Fibroblast of upper back skin (primary cell): ENCODE measurements at places on chromosomes 4 and X.

GRCh38 chrX:9464435-9465371 lies at the start of gene TBL1X:
Gene TBL1X, plus strand, starts transcription at chrX:9465058. Its CDS starts 188,529 bp downstream, at chrX:9653587.
- DNase-seq = peak; percentile 55

- peak; percentile 87 for DNase-seq
Measured at GRCh38 chr4:169159624-169160171, 111.1 kb downstream of the SH3RF1 start.

GRCh38 chr4:128715616-128716015 lies 93.9 kb upstream of the JADE1 start:
- DNase-seq = peak; percentile 73

DNA sequence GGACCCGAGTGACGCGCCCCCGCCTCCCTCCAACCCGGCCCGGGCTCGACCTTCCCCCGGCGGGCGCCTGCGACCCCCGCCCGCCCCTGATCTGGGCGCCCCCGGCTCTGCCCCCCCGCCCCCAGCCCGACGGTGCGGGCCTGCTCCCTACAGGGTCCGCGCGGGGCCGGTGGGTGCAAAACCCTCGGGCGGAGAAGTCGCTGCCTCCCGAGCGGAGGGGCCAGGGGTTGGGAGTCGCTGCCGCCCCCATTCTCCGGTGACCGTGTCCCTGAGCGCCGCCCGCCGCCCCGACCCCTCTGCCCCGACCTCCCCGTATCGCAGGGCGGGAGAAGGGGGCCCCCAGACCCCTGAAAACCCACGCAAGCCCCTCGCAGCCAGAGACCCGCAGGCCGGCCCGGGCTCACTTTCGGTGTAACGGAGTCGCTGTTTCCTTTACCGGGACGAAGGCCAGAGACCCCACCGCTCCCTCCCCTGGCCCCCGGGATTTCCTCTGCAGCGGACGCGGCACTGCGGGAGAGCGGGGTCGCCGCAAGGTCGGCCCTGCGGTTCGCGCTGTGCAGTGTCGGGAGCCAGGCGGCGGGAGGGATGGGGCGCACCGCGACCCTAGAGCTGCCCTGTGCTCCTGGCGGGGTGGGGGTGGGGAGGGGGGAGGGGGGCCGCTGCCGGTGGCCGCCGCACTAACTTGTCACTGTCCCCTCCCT lies 729 bp upstream of the CPLX1 start:
- DNase-seq = no peak

DNA sequence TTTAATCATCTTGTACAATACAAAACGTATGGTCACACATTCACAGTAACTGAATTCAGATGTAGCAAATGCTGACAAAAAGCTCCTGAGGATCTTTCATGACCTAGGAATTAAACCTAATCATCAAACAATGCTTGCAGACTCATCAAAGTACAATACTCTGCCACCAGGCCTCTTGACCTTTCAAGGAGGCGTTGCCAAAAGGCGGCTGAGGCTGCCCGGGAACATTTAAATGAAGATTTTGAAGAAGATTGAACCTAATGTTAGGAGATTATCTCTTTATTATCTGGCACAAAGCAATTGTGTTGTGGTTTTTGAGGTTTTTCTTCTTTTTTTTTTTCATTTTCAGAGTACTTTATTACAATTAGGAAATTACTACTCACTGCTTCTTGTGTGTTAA lies 340.5 kb downstream of the GALNTL6 start:
- no peak for DNase-seq

GRCh38 chrX:68532831-68533533 lies 34.1 kb downstream of the YIPF6 start:
- DNase-seq = peak; percentile 6

GRCh38 chrX:93874554-93874953 lies 200.5 kb downstream of the FAM133A start:
- no peak for DNase-seq

- DNase-seq = peak; percentile 29
Measured at GRCh38 chr4:70945452-70946055, 43.4 kb downstream of the MOB1B start.

DNA sequence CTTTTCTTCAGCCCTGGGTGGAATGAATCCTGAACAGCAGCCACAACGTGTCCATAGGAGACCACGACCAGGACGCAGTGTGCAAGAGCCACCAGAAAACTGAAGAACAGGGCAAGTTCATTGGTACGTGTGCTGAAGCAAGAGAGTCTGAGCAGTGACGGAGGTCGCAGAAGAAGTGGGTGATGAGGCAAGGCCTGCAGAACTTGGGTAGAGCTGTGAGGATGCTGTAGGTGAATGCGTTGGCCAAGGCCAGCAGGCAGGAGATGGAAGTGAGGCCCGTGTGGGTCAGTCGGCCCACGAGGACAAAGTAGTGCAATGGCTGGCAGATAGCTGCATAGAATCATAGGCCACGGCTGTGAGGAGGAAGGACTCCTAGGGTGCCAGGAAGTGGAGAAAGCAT lies 5.6 kb upstream of the CTAG2 start:
- no peak for DNase-seq

DNA sequence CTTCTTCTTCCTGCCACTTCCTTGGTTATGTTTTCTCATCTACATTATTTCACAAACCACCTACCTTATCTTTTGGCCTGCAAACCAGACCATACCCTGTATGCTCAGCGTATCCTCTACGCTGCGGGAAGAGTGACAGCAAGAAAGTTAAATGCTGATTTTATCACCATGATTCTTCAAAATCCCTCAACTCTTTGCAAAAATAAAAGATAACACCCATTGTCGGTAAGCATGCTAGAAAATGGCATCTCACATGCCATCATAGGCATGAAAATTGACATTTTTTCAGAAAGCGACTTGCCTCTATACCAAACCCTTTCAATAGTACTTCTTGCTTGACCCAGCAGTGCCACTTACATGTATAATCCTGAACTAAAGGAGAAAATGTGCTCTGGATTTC lies 102.0 kb downstream of the HPGD start:
- DNase-seq = no peak

DNA sequence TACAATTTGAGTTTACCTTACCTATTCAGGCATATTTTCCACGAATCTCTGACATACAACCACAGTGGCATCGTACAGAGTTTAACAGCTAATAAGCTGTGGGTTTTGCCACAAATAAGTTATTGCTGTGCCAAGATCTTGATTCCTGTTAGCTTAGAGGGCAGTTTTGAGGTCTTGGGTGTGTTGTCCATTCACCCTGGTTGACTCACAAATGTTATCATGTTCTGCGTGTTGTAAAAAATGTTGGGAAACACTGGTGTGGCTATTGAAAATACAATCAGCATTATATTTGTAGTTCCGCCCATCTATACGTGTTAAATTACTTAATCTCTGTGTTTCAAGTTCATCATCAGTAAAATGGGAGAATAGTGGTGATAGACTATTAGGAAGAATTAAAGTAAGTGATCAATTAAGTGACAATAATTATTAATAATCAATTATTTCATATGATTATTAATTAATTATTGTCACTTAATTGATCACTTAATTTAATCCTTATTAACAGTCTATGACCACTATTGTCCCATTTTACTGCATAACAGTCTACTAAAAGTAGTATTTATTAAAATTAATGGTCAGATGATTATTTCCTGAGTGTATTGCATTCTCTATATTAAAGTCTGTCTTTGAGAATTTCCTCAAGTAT lies 96.3 kb downstream of the TMA16 start:
- DNase-seq = no peak

GRCh38 chr4:140135529-140136088 lies 18.4 kb downstream of the MAML3 start:
- DNase-seq = peak; percentile 62

DNA sequence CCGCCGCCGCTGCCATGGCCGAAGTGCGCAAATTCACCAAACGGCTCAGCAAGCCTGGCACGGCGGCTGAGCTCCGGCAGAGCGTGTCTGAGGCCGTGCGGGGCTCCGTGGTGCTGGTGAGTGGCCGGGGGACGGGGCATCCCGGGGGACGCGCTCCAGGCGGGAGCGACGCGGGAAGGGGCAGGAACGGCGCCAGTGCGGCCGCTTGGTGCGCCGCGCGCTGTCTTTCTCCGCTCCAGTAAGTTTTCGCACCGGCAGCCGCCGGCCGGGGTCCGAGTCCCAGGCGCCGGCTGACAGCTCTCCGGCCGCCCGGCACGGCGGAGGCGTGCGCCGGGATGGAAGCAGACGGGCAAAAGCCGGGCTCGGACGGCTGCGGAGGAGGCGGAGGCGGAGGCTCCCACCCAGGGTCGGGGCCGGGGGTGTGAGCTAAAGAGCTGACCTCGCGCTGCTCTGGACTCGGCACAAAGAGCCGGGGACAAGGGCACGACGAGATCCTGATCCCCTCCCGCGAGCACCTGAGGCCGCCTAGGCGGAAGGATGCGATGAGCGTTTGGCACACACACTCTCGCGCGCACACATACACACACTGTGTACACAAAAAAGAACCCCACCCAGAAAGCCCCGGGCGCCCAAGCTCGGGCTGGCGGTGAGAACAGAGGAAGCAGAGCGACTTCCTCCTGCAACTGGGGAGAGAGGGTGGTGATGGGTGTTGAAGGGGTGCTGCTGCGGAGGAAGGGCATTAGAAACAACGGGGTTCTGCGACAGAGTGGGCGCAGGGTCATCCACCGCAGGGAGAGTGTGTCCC lies 545 bp downstream of the DOCK11 start:
- peak; percentile 19 for DNase-seq

- DNase-seq = no peak
Measured at GRCh38 chrX:122078079-122078478, 1030.7 kb downstream of the GLUD2 start.

GRCh38 chrX:13515211-13515930 lies 54.0 kb upstream of the EGFL6 start:
- peak; percentile 71 for DNase-seq

DNA sequence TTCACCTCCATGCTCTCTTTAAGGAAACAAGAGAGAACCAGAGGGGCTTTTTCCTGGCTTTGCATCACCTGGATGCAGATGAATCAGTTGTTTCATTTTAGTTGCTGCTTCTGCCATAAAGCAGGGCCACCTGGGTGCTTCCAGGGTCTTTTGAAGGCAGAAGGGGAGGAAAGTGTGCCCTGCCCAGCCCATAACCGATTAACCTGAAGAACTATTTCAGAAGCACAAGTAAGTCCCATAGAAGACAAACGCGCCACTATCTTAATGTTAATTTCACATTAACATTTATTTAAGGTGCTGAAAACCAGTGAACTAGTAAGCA lies 32.1 kb downstream of the IRF2 start:
- no peak for DNase-seq

DNA sequence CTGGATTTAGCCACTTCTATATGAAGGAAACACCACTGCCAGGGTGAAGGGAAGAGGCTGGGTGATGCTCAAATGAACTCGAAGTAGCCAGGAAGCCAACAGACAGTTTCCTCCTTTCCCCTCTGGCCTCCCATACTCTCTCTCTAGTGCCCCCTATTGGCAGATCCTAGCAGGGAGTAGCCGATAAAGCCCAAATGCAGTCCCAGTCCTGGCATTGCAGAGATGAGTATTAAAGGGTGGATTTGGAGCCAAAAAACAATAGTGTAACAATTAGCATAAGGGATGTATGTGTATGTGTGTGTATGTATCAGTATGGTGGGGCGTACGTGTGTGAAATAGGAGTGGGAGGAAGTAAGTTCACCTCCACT lies 213.8 kb upstream of the LDB2 start:
- DNase-seq = no peak

DNA sequence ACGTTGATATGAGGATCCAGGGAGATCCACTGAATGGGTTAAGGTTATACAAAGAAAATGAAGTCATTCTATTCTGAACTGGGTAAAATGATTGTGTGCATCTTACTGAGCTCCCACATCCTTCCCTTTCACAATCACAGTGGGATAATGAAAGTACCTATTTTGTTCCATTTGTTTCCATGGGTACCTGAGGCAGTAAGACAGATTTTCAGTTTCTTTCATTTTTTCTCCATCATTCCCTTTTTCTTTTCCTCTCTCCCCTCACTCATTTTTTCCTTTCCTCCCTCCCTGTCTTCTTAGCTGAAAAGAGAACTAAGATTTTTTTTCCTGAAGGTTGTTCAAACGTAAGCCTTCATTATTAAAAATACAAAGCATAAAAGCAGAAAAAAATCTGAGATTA lies 4.6 kb downstream of the GRIA2 start:
- no peak for DNase-seq

DNA sequence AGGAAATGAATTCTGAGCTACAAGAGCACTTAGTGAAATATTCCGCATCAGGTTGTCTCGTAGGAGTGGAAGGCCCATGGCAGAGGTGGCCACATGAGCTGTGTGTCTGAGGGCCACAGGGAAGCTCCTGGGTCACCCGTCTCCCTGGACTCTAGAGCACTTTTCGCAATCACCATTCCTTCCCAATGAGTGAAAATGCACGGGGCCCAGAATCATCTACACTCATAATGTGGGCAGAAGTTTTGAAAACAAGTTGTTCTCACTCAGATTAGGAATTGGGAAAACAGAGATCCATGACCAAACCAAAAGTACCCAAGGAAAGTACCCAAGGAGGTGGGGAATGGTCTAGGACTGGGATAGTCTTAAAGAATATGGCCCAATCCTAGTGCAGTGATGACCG lies 94.4 kb downstream of the SCD5 start:
- no peak for DNase-seq

DNA sequence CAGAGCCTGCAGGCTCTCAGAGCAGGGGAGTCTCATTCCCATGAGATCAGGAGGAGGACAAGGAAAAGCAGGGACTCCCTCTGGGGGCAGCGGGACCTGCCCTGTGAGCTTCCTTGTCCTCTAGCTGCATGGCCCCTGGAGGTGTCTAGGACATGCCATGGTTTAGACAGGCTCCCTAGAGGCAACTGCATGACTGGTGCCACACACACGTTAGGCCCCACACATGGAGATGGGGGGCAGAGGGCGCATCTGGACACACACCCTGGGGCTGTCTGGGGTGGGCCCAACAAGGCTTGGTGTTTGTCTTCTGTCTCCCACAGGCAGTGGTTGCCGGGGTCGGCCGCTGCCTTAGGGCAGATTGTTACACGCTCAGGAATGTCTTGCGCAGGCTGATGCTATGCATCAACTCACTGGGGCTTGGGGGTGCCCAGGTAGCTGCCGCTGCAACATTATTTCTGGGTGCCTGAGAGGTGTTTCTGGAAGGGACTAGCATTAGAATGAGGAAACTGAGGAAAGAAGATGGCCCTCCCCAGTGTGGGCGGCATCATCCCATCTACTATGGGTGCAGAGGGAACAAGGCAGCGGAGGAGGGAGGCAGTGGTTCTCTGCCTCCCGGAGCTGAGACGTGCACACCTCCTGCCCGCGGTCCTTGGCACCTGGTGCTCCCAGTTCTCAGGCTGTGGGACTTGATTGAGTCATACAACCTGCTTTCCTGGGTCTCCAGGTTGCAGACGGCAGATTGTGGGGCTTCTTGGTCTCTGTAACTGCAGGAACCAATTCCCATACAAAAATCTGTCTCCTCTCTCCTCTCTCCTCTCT lies 32.1 kb upstream of the GPR78 start:
- DNase-seq = no peak
